ENCODE measurements at places on chromosomes 2 and 18.

GRCh38 chr18:72091369-72091768 is 452.8 kb downstream of the CBLN2 start:
- DNase-seq = no peak

DNA sequence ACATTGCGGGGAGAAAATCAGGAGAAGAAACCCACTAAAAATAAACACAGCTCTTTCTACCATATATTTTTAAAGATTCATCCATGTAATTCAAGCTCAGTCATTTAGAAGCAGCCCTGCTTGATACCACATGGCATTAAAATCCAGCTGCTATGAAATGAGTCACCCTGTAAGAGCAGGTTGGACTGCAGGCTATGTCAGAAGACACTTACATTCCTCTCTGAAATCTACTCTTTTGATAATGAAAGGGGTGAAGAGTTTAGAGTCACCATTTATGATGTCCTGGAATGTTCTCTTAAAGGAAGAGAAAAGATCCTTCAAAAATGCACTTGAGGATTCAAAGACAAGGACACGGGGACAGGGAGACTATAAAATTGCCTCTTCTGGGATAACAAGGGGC is 100.6 kb upstream of the APCDD1 start:
- DNase-seq = no peak

DNA sequence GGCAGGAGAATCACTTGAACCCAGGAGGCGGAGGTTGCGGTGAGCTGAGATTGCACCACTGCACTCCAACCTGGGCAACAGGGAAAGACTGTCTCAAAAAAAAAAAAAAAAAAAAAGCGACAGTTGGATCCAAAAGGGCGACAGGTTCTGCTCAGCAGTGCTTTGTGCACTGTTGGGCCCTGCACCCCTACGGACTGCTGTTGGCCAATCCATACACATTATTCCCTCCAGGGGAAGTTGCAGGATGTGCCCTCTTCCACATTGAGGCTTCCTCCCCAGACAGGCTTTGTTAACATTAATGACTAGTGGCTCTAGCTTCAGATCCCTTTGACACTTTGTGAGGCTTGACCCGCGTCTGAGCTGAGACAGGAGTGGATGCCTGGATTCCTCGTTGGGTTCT is 9.4 kb downstream of the NT5DC4 start:
- no peak for DNase-seq

DNA sequence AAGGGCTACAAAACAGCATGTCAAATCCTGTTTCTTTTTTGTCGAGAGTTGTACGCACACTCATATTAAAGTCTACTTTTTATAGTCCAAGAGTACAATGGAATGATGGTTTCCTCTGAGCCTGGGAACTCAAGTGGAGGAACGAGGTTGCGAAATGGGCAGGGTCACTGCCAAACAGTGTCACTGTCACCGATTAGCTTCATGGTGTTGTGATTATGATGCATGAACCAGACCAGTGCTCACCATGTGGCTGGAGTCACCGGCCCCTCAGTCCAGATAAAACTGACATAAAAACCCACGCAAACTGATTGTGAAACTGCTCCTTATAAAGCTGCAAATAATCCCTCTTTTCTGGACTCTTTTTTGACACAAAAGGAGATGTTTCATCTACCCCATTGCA is 122.0 kb downstream of the COPS8 start:
- no peak for DNase-seq

- DNase-seq = peak; percentile 20
Measured at GRCh38 chr2:104849618-104850141, 4.2 kb upstream of the POU3F3 start.

GRCh38 chr2:152309352-152310214 is 25.4 kb upstream of the FMNL2 start:
- no peak for DNase-seq

DNA sequence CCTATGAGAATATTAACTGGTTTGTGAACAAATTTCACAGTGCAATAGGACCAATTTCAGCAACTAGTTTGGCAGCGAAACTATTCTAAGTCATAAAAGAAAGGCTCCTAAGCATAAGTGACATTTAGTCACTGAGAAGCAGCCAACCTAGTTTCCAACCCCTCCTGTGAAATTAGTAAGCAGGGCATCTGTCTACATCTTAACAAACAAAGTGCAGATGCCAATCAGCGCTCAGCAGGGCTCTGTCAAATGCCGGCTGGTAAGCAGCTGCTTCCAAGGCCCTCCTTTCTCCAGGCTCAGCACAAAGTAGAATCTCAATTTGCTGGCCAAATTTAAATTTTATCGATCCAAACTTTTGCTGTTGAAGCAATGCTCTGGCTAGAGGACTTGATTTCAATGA is 124.7 kb downstream of the ICOS start:
- no peak for DNase-seq

All from stimulated activated CD8-positive, alpha-beta memory T cell treated with anti-CD3 and anti-CD28 coated beads, Interleukin-4, amount 100 ng/mL, for 4 hours (primary cell).